ENCODE measurements at places on chromosomes 5 and 9. TPM values are rescaled to one million over a fixed set of nuclear protein-coding genes. Genes with fewer than 3 reads are reported as not detected.

ARSB gene
- total RNA-seq, result 24.8 TPM

GRCh38 chr5:61302200-61302563, 29.9 kb upstream of the ZSWIM6 start:
- no peak for DNase-seq

DNA sequence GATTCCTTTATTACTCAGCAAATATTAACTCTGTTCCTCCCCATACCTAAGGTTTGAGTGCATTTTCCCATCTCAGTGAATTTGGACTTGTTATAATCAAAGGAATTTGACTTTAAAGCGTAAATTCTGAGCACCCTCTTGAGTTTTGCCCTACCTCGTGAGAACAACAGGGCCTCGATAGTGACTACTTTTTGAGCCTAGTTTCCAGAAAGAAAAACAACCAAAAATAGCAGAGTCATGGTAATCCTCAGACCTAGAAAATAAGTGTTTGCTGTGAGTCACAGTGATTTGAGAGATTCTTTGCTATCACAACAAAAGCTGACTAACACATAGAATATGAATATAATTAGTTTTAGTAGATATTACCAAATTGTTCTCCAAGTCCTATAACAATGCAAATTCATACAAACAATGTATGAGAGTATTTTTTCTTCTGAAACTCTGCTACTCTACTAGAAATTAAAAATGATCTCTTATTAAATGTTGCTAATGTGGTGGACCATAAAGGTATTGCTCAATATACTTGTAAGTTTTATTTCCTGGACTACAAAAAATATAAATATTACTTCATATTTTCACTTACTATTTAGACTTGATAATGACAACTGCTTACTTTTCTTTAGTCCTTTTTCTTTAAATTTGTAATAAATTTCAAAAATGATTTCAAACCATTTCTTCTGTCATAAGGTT, 759.7 kb downstream of the BRINP1 start:
- DNase-seq, result no peak

GRCh38 chr5:170818232-170818631, 34.7 kb downstream of the GABRP start:
- no peak for DNase-seq

DNA sequence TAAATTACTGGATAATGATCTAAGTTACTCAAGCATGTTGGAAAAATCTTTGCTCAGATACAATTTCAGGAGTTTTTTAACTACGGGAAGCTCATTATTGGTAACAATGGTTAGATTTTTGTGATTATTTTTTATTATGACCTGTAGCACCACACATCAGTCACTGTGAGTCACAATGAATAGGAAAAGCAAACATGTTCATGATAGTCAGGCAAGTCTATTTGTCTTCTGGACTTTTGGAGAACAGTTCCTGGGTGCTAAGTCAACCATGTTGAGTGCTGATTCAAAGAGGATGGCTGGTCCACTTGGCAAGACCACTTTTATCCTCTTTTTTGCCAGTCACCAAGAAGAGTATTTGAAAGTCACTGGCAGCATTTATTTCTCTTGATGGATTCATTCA, 403.2 kb downstream of the KIF4B start:
- DNase-seq, result no peak

PTPDC1 gene
- total RNA-seq, result 9.1 TPM

DNA sequence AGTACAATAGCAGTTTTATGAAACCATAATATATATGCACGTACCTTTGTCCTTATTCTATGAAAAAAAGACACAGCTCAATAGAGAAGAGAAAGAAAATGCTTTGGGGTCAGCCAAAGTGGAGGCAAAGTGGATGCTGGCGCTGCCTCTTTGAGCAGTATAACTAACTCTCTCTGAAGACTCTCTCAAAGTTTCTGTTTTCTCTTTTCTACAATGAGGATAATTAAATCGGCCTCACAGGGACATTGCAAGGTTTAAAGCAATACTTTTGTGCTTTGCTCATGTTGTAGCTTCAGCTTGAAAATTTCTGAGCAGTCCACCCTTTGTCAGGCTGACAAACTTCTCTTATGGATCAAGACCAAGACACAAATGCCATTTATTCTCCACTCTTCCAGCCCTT, 455.1 kb upstream of the MPDZ start:
- DNase-seq, result no peak

GRCh38 chr9:98790134-98790841, 6.1 kb downstream of the ANKS6 start:
- no peak for DNase-seq

CFAP90 gene
- total RNA-seq, result not detected

- DNase-seq, result no peak
Observed at GRCh38 chr5:124932791-124933600, 186.6 kb upstream of the ZNF608 start.

DNA sequence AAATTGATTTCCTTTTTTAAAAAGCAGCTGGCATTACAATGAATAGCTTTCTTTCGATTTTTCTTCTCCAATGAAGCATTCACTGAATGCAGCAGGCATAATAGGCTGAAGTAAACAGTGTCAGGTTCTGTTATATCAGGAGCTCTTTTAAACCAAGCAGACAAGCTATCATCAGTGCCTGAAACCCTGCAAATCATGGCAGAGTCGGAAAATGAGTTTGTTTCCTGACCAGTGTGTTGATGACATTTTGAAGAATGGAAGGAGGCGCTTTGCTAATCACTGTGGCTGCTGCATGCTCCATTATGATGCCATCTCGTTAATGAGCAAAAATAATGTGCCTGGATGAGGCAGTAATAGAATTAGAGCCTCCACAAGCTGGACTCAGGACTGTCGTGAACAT, 284.5 kb downstream of the ZNF608 start:
- DNase-seq, result no peak

GRCh38 chr5:53180538-53180937, 71.0 kb upstream of the MOCS2 start:
- no peak for DNase-seq

DNA sequence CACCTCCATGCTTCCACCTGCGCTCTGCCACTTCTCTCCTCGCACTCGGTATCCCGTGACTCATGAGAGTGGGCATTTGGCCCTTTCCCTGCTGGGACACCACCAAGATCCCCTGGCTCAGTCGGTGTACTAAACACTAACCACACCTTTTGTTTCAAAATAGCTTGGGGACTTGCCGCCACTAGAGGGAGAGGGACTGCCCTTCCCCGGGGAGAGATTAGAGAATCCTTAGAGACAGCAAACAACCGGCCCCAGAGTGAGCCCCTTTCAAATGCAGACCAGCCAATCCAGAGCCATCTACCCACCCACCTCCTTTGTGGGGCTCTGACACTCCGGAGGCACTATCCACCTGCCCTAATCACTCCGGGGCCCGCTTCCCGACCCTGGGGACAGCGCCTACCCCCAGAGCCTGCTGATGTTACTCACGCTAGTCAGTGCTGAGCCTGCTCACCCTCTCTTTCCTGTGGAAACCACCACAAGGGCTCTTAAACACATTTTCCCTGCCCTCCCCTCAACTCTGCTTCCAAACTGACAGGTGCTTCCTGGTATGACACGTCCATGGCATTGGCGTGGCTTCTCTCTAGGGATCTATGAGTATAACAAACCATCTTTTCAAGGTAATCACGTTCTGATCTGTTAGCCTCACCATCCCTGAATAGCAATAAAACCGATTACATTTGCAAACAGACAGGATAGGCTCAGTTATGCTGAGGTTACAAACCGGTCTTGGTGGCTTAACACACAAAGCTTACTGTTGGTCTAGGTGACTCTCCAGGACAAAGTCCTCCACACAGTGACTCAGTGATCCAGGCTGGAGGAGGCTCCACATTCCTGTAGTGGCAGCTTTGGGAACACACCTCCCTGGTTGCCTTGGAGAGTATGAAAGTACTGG, 180.1 kb upstream of the MVB12B start:
- DNase-seq, result peak; percentile 48

OR5C1 gene
- not detected for total RNA-seq

SLC6A19 gene
- total RNA-seq, result not detected

GRCh38 chr9:18235181-18235908, 238.6 kb upstream of the ADAMTSL1 start:
- DNase-seq, result no peak

ANKRD34B gene
- total RNA-seq, result not detected

MYMK gene
- not detected for total RNA-seq

ASS1 gene
- total RNA-seq, result 2.0 TPM
